ENCODE measurements at places on chromosomes 3 and 15. TPM values are rescaled to one million over a fixed set of nuclear protein-coding genes. Genes with fewer than 3 reads are reported as not detected.

- DNase-seq = no peak
- H3K27ac ChIP-seq = no peak overlapping the region
- no peak overlapping the region for H3K4me3 ChIP-seq
- no peaks in the 10 kb centered on the region for H3K36me3 ChIP-seq
Measured at GRCh38 chr3:123720638-123721037, 135.8 kb upstream of the HACD2 start.

The LTK gene
- total RNA-seq = 9.2 TPM

GRCh38 chr3:123317716-123318115 lies 116.0 kb downstream of the SEC22A start:
- H3K27ac ChIP-seq = no peak overlapping the region
- peaks cover 33% of the 10 kb centered on the region for H3K27me3 ChIP-seq
- no peaks in the 10 kb centered on the region for H3K4me1 ChIP-seq
- H3K36me3 ChIP-seq = no peaks in the 10 kb centered on the region
- H3K4me3 ChIP-seq = no peak overlapping the region

The STRC gene
- 0.91 TPM for total RNA-seq

DNA sequence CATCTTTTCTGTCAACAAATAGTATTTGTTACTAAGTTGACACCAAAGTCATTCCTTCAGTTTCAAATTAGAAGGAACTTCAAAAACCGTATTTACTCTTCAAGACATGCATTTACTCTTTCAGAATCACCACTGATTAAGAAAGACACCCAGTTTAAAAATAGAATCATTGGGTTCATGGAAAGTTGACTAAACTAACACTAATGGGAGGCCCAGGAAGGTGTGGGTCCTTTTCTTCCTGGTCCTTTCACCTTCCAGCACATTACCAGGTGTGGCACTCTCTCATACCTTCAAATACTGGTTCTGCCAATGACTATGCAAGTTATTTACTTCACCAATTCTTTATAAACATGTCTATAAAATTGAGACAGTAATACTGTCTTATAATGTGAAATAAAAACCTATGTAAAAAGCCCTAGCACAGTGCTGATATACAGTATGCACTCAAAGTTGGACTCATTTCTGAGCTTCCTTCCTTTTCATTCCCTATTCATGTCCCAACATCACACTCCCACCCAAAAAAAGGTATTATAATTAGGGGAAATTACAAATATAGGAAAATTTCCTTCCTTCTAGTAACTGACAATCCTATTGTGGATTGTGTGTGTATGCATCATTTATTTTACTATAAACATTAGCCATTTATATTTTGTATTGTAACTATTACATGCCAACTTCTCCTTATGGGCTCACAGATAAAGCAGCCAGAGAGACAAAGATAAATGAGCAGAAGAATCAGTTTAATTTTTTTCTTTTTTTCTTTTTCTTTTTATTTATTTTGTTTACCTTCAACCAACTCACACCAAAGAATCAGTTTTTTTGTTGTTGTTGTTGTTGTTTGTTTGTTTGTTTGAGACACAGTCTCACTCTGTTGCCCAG lies 48.9 kb downstream of the LRRFIP2 start:
- peaks cover 7% of the 10 kb centered on the region for H3K4me1 ChIP-seq
- no peak overlapping the region for H3K4me3 ChIP-seq
- DNase-seq = no peak
- H3K27me3 ChIP-seq = no peaks in the 10 kb centered on the region

The TSEN2 gene
- 35.5 TPM for total RNA-seq

Measured in HCT116 (cell line).